ENCODE measurements at places on chromosomes 3 and 15.

- DNase-seq = no peak
Observed at GRCh38 chr3:94185753-94186152, 122.9 kb downstream of the NSUN3 start.

- no peak for DNase-seq
Observed at GRCh38 chr3:76436894-76437293, 603.0 kb upstream of the ROBO2 start.

DNA sequence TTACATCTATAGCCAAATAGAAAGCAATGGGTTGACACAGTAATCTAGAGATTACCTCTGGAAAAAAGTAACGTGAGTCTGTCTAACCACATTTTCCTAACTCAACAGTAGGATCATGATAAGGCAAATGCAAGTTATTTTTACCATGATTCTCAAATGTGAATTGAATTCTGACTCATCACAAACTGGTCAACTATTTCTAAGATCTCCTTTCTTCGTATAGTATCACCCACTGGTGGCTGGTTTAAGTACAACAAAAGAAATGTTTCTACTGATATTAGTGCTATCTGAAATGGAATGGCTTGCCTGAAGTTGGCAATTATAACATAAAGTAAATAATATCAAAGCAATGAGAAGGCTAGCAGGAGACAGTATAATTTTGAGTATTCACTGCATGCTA is 102.2 kb downstream of the ABI3BP start:
- no peak for DNase-seq

DNA sequence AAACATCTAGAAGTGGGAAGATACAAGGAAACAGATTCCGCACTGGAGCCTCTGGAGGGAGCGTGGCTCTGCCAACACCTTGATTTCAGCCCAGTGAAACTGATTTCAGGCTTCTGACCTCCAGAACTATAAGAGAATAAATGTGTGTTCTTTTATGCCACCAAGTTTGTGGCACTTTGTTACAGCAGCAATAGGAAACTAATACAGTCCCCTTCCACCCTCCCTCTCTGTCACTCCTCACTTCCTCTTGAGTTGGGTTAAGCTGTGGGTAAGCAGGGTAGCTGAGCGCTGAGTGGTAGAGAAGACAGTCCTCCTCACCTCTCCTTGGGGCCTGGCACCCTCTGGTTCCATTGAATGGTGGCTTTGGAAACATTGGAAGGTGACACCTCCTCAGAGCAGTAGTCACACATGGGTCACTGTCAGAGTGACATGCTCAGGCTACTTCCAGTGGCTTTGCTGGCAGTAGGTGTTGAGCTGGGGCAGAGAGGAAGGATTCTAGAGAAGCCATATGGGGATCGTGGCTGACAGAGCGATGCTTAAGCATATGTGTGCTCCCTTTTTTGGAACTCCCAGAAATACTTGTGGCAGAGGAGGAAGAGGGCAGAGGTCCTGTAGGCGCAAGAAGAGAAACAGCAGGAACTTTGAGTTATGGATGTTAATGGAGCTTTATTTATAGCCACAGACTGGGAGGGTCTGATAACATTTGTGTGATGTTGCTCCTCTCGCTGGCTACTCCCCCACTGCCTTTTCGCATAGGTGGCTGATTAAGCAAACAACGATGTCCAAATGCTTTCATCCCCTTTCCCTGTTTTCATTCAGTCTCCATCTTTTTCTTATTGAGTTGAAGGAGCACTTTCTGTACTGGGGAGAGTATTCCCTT is 14.8 kb upstream of the HCN4 start:
- DNase-seq = no peak

DNA sequence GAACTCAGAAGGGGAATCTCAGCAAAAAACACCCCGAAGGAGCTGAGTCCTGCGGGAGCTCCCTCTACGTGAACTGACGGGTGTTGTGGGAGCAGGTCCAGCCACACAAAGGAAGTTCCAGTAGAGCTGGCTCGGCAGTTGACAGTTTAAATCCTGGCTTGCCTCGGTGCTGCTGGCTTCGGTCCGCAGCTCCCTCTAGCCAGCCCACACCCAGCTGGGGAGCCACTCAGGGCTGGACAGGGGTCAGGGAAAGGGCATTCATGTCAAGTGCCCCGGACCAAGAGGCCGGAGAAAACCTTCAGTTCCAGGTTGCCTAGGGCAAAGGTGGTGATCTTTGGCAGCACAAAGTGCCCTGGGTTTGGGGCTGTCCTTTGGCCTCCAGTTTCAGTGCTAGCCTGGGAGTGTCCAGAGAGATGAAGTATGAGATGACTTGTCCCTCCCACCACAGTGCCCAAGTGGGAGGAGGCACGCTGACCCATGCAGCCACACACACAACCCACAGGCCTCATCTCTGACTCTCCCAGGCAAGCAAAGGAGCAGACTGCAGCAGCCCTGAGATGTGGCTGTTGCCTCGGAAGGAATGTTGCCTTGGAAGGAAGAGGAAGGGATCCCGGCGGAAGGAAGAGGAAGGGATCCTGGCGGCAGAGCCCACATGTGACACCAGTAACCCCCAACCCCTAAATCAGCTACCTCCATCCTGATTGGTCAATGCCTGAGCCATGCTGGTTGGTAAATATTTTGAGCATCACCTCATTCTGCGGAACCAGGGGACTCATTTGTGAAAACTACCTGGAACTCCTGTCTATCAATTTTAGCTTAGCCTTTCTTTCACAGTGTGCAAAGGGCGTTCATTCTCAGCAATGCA is 13.9 kb upstream of the ANPEP start:
- DNase-seq = peak; percentile 41

DNA sequence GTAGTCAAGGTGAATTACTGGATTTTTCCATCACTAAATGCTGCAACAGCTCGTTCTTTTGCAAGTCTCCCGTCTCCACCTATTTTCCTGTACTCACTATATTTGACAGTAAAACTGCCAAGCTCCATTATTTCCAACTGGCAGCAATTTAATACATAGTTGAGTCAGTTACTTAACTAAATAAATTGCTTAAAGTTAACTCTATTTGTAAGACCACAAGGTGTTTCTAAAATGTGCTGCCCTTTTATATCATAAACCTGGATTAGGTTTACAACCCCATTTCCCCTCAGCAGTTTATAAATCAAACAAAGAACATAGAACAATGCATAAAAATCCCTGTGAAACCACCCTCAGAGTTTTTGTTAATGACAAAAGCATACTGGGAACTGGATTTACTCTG is 211.4 kb upstream of the DPH6 start:
- no peak for DNase-seq

- DNase-seq = no peak
Observed at GRCh38 chr15:98433856-98434255, 214.5 kb upstream of the IGF1R start.

GRCh38 chr3:12097971-12098370 is 60.7 kb downstream of the TIMP4 start:
- no peak for DNase-seq
